ENCODE measurements at places on chromosomes 1 and 21. TPM values are rescaled to one million over a fixed set of nuclear protein-coding genes. Genes with fewer than 3 reads are reported as not detected.

The STUM gene
- not detected for total RNA-seq

The AADACL4 gene
- not detected for total RNA-seq

The MAP3K21 gene
- total RNA-seq, result 1.1 TPM

The SV2A gene
- 33.5 TPM for total RNA-seq

The KPRP gene
- not detected for total RNA-seq

The OXCT2 gene
- total RNA-seq, result 0.29 TPM

The GBP4 gene
- 2.0 TPM for total RNA-seq

The HPCAL4 gene
- not detected for total RNA-seq

The LAD1 gene
- total RNA-seq, result not detected

The DPH2 gene
- 43.4 TPM for total RNA-seq

All from placental pericyte (primary cell).